ENCODE measurements at places on chromosomes 2 and 18.
A peak's percentile ranks its signal among the peaks of the same experiment; 100 is the strongest.

GRCh38 chr18:74514860-74515495 lies 18.8 kb downstream of the CNDP2 start:
- ATAC-seq, result no peak

DNA sequence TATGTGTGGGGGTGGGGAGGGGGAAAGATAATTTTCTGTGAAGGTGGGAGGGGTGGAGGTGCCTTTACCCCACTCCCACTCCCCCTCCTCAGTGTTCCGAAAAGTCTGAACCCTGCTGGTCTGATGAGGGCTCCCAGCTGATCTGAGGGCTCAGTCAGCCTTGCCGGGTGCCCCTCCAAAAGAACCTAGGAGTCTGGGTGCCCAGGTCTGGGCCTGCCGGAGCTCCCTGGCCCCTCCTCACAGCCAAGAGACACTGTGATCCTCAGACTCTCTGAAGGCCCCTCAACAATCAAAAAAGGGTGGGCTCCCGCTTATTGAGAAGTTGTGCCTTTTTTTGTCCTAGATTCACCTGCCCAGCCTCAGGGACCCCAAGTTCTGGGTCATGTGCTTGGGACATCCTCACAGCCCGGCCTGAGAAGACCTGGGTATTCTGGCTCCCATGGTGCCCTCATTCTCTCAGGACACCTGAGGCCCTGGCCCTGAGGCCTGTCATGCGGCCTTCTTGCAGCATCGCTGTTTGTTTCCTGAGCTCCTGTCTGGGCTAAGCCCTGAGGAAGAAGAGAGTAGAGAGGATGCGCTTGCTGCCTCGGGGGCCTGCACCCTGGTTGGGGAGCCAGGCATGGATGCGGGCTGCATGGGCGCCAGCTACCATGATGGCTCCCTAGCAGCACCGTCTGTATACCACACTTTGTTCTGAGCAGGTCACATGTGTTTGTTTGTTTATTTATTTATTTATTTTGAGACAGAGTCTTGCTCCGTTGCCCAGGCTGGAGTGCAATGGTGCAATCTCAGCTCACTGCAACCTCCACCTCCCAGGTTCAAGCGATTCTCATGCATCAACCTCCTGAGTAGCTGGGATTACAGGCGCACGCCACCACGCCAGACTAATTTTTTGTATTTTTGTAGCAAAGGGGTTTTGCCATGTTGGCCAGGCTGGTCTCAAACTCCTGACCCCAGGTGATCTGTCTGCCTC lies 44.0 kb downstream of the SDC1 start:
- ATAC-seq, result no peak

DNA sequence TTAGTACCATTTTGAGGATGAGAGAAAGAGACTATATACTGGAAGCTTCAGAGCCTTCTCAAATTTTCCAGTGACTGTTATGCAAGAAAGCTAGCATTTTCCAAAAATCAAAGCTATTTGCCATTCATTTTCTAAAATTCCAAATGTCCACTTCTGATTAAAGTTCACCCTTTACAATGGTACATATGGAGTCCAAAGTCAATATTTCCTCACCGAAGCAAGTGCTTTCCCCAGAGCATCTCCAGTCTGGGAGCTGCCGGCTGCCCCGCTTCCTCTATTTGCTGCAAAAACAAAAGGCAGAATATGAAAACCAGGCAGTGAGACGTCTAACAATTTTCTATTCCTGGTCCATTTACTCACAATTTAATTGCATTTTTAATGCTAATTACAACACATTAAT lies 302.0 kb upstream of the CCDC68 start:
- ATAC-seq, result no peak

GRCh38 chr2:32805104-32806095 lies 141.4 kb upstream of the LTBP1 start:
- ATAC-seq, result no peak

DNA sequence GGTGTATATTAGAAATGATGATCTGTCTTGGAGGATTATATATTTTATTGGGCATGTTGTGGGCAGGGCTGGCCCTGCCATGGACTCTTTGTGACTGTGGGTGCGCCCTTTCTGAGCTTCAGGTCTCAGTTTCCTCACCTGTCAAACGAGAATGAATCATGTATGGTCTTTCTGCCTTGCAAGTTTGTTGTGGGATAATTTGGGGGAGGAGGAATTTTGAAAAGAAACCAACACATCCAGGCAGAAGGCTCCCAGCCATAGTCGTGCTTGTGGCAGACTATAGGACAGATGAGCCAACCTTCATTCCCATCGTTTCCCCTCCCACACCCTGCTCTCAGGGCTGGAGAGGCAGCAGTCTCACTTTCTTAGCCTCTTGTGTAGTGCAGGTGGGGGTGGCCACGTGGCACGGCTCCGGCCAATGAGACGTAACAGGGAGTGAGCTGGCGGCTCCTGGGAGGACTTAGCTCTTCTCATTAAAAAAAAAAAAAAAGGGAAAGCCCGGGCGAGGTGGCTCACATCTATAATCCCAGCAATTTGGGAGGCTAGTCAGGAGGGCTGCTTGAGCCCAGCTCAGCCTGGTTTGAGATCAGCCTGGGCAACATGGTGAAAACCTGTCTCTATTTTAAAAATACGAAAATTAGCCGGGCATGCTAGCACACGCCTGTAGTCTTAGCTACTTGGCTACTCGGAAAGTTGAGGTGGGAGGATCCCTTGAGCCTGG lies 63.1 kb downstream of the RHOB start:
- ATAC-seq, result no peak

- no peak for ATAC-seq
Measured at GRCh38 chr2:216702756-216703155, 7.4 kb upstream of the IGFBP5 start.

GRCh38 chr2:160271171-160272086 lies 71.4 kb upstream of the ITGB6 start:
- ATAC-seq, result no peak

- no peak for ATAC-seq
Measured at GRCh38 chr2:41486948-41487347, 560.9 kb upstream of the PKDCC start.

DNA sequence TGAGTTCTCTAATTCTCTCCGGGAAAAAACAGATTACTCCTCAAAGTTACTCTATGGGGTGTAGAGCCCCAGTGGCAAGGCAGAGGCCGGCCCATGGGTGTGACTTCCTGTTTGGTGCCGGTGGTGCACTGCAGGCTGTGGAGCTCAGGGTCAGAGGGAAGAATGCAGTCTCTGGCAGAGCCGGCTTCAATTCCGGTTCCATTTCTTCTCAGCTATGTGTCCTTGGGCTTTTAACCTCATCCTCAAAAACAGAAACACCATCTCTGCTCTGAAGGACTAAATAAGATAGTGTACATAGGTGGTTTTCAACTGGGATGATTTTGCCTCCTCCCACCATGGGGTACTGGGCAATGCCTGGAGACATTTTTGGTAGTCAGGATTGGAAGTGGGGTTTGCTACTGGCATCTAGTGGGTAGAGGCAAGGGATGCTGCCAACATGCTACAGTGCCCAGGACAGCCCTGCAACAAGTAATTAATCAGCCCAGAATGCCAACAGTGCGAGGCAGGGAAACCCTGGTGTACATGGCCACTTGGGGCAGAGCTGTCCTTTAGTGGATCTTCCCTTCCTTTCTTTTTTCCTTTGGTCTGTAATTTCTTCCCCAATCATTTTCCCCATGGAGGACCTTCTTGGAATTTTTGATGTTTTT lies 81.2 kb downstream of the INSIG2 start:
- ATAC-seq, result peak; percentile 53

- no peak for ATAC-seq
Measured at GRCh38 chr18:1075322-1075721, 170.7 kb downstream of the ADCYAP1 start.

DNA sequence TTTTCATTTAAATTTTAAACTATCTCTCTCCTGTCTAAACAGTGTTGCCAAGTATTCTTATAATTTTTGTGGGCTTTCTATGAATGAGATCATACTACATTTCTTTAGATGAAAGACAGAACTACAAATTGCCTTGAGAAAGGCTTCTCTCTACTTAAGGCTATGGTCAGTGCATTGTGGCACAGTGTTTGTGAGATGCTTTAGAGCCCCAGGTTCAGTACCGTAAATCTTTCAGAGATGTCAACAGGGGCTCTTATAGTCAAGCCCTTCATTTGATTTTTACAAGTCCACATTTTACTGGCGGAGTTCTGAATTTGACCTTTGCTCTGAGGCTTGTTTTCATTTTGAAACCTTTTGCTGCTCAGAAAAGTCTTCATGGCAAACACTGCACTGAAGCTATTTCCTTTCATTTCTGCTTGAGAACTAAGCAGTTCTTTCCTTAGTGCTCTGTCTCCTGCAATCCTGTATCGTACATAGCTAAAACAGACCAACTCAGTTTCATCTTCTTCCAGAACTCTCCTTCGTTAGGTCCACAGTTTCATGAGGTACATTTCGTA lies 175.2 kb downstream of the NYAP2 start:
- ATAC-seq, result no peak

- ATAC-seq, result no peak
Measured at GRCh38 chr2:25044990-25045389, 3.1 kb downstream of the EFR3B start.

DNA sequence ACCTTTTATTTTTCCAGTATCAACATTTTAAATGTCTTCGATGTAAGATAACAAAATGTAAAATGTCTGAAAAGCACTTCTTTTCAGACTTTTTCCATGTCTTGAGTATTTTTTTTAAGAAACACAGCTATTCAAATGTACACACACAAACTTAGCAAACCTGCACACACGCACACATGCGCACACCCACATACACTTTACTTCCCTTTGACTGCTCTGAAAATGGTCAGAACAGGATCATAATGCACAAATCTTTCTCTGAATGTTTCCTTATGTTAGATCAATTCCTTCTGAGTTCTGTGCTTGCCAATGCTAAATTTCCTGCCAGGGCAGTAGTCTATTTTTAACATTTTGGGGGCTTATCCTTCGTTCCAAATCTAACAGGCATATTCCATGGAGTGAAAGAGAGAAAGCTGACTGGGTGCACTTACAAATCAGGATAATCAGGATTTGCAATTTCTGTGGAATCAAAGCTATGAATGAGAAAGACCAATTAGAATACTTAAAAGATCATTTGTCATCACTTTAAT lies 136.3 kb downstream of the ZEB2 start:
- ATAC-seq, result no peak

GRCh38 chr2:235811446-235812184 lies 317.8 kb downstream of the AGAP1 start:
- ATAC-seq, result no peak

- no peak for ATAC-seq
Measured at GRCh38 chr2:8544171-8544785, 137.6 kb upstream of the ID2 start.

DNA sequence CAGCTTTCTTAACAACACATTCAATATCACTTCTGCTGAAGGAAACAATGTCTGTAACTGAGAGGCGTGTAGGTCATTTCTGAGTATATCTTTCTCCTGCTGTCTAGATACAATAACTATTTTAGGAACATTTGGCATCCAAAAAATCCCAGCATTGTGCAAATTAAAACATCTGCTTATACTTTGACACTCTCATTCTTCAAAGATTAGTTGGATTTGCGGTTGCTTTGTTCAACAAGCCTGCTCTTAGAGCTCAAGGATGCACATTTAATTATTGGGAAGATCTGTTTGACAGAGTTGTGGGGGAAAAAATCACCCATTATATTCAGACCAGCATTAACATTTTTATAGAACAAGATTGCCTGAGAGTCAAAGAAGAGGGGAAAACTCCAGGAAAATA lies 449.5 kb upstream of the HNRNPA3 start:
- ATAC-seq, result no peak

- no peak for ATAC-seq
Measured at GRCh38 chr2:189467593-189467992, 26.3 kb downstream of the WDR75 start.

DNA sequence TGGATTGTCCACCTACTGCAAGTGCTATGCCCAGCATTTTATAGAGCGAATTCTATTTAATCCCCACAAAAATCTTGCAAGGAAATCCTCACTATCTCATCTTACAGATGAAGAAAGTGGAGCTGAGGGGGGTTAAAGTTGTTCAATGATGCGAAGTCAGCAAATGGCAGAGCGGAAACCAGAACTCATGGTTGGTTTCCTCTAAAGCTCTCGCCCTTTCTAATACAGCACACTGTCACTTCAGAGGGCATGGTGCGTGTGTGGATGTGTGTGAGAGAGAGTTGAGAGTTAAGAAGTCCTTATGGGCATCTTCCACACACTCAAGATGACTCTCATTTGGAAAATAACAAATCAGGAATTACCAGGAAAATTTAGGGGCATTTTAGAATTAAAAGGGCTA lies 78.4 kb downstream of the TGFA start:
- ATAC-seq, result peak; percentile 83

DNA sequence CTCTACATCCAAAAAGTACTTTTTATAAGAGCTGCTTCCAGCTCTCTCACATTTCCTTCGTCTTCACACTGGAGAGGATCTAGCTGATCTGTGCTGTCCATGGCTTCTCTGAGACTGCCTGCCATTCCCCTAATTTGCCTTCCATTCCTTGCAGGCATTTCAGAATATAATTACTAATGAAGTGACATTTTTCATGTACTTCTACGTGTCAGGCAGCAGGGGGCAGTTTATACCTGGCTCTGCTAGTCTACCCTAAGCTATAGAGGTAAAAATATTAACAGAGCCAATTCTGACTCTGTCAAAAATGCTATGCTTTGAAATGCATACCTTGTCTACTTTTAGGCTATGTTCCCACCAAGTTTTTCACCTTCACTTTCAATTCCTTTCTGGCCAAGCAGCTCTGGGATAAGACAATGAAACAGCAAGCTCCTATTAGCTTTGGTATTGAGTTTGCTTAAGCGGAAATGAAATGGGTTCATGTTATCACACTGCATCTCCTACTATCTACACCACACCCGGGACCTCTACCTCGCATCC lies 81.9 kb downstream of the MEP1B start:
- ATAC-seq, result no peak

GRCh38 chr18:23897291-23897690 lies 117.3 kb upstream of the TTC39C start:
- ATAC-seq, result no peak

- ATAC-seq, result no peak
Measured at GRCh38 chr2:238945433-238946150, 97.7 kb downstream of the TWIST2 start.

DNA sequence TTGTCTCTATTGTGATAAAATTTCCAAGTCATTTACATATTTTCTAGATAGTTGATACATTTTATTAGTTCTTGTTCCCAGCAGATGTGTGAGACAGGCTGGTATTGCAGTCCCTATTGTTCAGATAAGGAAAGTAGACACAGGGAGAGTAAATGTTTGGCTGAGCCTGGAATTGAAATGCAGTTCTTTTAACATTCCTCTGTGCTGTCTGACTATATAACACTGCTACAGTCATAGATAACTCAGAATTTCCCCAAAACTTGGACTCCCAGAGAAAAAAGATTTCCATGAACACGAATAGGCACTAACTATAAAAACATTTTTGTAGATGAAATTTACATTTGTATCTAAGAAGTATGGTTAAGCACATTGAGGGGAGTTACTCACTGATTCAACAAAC lies 71.4 kb downstream of the PLCL1 start:
- ATAC-seq, result no peak

- no peak for ATAC-seq
Measured at GRCh38 chr18:39057423-39058064, 1491.9 kb upstream of the CELF4 start.

Measured in stimulated activated memory B cell treated with anti-CD40 and anti-IgM and Interleukin-4, amounts not matched to agents 10 μg/mL and 1 μg/mL and 100 μg/mL, for 72 hours (primary cell).